ENCODE measurements at places on chromosomes 6 and 20.
A peak's percentile ranks its signal among the peaks of the same experiment; 100 is the strongest.

DNA sequence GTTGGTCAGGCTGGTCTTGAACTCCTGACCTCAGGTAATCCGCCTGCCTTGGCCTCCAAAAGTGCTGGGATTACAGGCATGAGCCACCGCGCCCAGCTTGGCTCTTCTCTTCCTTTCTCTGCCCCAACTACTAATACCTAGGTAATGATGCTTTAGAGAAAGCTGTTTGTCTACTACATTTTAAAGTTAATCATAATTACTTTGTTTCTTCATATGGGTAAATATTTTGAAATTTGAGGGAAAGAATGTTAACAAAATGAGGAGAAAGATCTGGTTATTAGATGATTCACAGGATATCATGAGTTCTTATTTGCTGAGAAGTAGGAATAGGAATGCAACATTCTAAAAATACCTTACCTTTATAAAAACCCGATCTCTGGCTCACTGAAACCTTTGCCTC is 18.4 kb upstream of the PTPRK start:
- DNase-seq: no peak

DNA sequence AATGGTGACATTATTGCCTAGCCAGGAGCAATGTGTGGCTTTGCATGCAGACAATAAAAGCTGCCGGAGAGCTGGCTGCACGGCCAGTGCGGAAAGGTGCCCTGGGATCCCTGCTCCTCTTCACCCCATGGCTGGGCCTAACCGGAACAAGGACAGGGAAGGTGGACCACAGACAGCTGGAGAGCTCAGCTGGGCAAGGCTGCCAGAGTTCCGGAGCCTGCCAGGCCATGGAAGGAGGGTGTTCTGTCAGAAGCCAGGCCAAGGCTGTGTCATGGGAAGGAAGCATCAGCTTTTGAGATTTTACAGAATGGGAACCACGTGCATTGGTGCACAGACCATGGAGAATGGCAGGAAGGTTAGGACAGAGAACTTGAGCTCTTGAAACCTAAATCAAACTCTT is 25.0 kb downstream of the MAP1LC3A start:
- DNase-seq: no peak

DNA sequence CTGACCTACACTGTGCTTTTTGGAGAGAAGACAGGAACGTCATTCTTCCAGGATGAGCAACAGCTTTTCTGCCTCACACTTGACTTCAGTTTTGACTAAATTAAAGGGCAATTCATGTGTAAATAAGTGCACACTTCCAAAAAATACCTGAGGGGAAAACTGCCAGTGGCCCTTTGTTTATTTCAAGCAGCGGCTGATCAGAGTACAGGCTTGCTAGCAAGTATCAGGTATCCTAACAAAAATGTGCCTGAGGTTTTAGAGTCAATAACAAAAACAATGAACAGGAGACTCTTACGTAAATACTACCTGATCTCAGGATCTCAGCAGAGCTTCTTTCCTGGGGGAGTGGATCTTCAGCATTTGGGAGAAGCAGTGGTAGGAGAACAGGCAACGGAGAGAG is 12.4 kb downstream of the LY86 start:
- no peak for DNase-seq

DNA sequence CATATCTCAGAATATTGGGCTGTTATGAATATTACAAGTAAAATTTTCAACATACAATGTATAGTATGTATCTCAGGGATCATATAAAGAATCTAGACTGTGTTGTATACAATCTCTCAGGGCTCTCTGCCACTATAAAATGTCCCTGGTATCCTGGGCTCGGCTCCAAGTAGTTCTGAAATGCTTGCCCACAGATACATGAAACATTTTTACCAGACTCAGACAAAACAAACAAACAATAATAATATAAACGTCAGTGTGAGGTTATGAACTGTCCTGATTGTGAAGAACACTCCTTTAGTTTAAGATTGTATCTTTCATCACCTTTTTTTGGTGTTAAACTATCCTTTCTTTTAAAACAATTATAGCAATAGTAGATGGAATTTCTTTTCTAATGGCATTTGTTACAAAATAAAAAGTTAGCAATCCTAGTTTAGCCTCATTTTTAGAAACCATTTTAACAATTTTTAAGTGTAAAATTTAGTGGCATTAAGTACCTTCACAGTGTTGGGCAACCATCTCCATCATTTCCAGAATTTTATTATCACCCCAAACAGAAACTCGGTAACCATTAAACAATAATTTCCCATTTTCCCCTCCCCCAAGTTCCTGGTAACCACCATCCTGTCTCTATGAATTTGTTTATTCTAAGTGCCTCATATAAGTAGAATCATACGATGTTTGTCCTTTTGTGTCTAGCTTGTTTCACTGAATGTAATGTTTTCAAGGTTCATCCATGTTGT is 17.4 kb upstream of the LY86 start:
- DNase-seq: no peak

GRCh38 chr6:108694816-108695215 is 134.1 kb downstream of the FOXO3 start:
- DNase-seq: no peak

DNA sequence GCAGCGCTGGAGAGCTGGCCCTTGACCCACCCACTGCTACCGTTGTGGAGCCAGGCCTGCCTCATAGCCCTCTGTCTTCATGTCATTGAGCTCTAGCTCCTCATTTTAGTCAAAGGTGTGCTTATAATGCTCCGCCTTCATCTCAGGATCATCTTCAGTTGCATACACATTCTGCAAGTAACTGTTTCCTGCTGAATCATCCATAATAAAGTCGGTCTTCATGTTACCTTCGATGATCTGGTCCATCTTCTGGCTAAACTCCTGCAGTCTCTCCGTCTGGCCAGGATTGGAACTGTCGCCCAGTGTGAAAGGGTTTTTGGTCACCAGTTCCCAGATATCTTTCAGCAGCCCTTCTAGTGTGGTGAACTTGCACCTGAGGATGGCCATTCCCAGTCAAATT is 62.6 kb upstream of the ARMC2 start:
- DNase-seq: no peak

DNA sequence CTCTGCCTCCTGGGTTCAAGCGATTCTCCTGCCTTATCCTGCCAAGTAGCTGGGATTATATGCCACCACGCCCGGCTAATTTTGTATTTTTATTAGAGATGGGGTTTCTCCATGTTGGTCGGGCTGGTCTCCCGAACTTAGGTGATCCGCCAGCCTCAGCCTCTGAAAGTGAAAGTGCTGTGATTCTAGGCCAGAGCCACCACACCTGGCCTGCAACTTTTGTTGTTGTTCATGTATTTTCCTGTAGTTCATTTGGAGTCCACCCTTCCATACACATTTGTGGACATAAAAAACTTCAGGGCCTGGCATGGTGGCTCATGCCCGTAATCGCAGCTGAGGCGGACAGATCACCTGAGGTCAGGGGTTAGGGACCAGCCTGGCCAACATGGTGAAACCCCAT is 14.5 kb downstream of the HSPA1B start:
- no peak for DNase-seq

GRCh38 chr6:115832786-115833185 is 227.9 kb downstream of the FRK start:
- no peak for DNase-seq

DNA sequence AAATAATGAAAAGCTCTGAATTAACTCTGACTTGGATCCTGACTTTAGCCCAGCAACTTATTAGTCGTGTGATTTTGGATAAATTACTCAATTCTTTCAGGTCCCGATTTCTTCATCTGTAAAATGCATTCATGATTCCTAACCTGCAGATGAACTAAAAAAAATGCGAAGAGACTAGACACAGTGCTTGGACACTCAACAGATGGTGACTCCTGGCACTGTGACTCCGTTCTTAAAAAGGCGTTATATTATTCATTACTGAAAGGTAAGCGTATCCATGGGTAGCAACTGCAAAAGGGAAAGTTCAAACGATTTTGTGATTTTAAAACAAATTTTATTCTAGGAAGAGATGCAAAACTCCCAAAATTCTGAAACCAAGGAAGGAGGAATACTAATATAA is 226.3 kb downstream of the KIF16B start:
- no peak for DNase-seq

- DNase-seq: no peak
Observed at GRCh38 chr20:37728635-37728983, 34.8 kb downstream of the CTNNBL1 start.

- DNase-seq: no peak
Observed at GRCh38 chr20:51488331-51488730, 54.2 kb downstream of the NFATC2 start.

DNA sequence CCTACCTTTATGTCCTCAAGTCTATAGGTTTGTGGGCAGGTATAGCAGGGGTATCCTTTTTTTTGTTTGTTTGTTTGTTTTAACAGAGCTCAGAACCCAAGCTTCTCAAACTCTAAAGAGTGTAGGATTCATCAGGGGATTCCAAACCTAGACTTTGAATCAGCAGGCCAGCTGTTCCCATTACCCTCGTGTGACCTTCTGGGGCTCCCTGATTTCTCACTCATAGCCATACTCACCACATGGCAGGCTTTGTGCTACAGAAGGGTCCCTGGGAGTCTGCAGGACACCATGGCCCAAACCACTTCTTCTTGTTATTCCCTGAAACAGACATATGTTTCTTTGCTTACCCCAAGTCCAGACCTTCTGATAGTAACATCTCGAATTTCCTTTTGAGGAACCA is 350.8 kb upstream of the TSHZ2 start:
- no peak for DNase-seq

- no peak for DNase-seq
Observed at GRCh38 chr6:101393251-101393828, at the start of gene GRIK2. Gene GRIK2 (plus strand): TSS chr6:101393708.

GRCh38 chr6:144896289-144896688 is 611.2 kb downstream of the UTRN start:
- no peak for DNase-seq

DNA sequence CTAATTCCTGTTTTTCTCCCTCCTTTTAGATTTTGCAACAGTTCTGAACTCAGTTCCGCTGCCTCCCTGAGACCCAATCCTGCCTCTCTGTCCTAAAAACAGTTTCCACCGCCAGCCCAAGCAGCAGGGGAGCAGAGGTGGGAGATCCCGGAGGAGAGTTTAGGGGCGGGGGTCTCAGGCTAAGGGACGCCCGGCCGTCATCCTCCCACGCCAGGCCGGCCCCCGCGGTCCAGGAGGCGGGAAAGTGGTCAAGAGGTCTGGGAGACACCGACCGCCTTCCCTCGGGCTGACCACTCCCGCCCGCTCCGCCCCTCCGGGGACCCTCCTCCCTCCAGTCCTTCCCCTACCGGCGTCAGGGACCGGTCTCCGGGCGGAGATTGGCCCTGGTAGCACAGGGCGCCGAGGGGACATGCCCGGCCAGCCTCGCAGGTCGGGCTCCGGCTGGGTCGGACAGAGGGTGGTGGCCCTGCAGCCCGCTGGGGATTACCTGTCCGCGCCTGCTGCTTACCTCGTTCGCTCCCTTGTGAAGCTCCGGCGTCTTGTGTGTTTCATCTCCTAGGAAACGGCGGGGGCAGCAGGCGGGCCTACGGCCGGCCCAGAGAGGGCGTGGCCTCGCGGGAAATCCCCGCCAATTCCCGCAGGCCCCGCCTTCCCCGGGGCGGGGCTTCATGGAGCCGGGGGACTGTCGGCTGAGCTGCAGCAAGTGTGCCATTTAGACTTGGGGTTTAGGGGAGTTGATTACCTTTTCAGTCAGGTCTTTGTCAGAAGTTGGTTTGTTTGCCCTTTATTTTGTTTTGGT is at the start of gene MAK:
Gene MAK (minus strand): TSS at position 545 of the 799 bp plus-strand sequence. CDS start 7,891 bp downstream, outside the sequence.
- peak; percentile 63 for DNase-seq

DNA sequence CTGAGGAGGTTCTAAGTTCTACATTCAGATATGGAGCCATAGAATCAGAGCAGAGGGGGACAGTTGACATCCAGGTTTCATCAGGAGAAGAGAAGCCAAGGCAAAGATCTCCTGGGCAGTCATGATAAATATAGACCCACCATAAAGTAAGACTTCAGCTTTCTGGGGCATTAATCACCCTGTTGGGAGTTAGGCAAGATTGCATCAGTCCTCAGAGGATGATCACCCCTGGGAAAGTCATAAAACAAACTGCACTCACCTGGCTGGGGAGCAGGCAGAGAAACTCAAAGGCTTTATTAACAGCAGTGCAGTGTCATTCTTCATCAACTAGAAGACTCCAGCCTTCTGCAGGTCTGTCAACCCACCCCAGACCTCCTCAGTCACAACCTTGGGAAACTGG is 301.3 kb upstream of the JARID2 start:
- no peak for DNase-seq

GRCh38 chr6:85676086-85676729 is 33.5 kb upstream of the SYNCRIP start:
- DNase-seq: no peak

DNA sequence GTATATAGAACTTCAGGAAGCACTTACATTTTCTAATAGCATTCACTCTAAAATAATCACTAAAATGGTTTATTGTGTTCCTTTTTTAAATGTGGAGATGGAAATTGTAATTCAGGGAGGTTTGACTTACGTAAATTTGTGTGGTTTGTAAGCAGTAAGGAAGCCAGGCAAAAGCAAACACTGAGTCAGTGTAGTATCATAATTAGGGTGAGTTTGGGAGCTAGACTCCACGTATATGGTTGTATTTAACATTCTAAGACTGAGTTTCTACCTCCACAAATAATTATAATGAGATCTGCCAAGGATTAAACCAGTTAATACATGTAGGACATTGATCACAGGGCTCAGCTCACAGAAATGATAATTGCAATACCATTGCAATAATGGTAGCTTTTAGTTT is 425.5 kb downstream of the CBLN4 start:
- no peak for DNase-seq

GRCh38 chr6:20092071-20092566 is 120.2 kb downstream of the MBOAT1 start:
- no peak for DNase-seq

- DNase-seq: no peak
Observed at GRCh38 chr6:79724816-79725215, 93.7 kb downstream of the SH3BGRL2 start.

GRCh38 chr20:12207875-12208274 is 290.2 kb downstream of the BTBD3 start:
- no peak for DNase-seq

- no peak for DNase-seq
Observed at GRCh38 chr6:41027241-41027640, 11.8 kb downstream of the UNC5CL start.

GRCh38 chr6:43517505-43518357 is 842 bp downstream of the POLR1C start:
- DNase-seq: no peak

- no peak for DNase-seq
Observed at GRCh38 chr6:11770546-11771466, 7.8 kb downstream of the ADTRP start.

DNA sequence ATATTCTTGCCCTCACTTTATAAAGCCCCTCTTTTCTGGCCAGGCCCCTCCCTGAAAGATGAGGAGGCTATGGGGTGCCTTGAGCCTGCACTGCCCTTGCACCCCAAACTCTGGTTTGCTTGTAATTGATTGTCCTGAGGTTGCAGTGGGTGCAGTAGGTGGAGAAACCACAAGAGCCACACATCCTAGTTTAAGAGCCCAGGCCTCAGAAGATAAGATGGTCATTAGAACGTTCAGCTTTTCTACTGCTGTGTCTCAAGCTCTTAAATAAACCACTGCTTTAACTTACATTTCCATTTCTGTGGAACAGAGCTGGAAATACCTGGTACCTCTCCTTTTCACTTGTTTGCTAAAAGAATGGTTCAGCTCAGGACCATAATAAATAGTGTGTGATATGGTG is 9.0 kb downstream of the MRAP2 start:
- no peak for DNase-seq

- no peak for DNase-seq
Observed at GRCh38 chr20:62063981-62064769, 1.5 kb downstream of the TAF4 start.

- no peak for DNase-seq
Observed at GRCh38 chr6:140182821-140183220, 808.4 kb upstream of the CITED2 start.
